Esophagus squamous epithelium (tissue), 5 donors: ENCODE measurements at places on chromosomes 4 and X.

DNA sequence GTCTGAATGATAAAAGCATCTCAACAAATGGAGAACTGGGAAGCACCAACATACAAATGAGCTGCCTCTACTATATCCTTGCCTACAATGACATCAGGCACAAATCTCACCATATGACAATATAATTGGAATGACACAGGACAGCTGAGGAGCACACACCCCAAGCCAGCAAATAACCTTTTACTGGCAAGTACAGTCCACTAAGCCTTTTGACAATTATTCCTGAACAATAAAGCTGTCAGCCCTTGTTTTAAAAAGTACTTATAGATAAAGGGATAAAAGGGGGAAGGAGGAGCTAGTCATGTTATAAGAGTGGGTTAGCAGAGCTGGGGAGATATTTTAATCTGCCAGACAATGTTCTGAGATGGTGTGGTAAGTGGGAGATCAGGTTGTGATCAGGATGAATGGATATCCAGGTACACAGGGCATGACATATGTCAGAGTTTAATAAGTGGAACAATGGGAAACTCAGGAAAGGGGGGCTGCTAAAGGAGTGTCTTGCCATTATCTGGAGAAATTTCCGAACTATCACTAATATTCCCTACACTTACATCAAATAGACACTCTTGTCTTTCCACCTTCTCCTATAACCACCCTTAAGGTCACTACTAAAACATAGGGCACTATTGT, 127.6 kb downstream of the GPC3 start:
- no peak for DNase-seq

- DNase-seq: no peak
These were observed 1.5 kb downstream of the STARD8 start for GRCh38 chrX:68648960-68649359.

GRCh38 chrX:153353416-153353815, 19.5 kb downstream of the ZNF275 start:
- DNase-seq: no peak

- no peak for DNase-seq
These were observed 136.6 kb downstream of the STAG2 start for GRCh38 chrX:124098089-124098488.

GRCh38 chrX:119999087-119999634, 55.6 kb upstream of the NKAP start:
- DNase-seq: no peak

DNA sequence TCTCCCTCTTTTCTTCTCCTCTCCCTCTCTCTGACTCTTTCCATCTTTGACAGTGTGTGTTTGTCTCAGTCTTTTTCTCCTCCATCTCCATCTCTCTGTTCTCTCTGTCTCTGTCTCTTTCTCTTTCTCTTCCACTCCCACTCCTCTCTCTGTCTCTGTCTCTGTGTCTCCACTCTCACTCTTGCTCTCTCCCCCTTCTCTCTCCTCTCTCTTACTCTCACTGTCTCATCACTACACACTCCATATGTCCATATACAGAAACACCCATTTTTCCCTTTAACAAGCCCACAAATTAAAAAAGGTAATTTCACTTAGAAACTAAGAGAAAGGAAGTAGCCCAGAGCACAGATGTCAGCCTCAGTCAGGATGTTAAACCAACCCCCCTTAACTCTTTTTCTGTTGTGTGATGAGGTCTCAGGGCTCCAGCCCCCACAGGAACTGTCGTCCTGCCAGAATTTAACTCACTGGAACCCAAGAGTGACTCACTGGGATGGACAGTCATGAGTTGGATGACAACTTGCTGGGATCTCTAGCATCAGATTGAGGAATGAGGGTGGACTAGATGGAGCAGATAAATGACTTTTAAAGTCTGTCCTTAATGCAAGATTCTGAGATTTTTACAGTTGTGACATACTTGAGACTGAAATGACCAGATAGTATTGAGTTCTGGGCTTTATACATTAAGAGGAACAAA, 27.5 kb downstream of the OTUD6A start:
- no peak for DNase-seq

- DNase-seq: no peak
These were observed 330.5 kb downstream of the HNRNPD start for GRCh38 chr4:82043081-82043808.

DNA sequence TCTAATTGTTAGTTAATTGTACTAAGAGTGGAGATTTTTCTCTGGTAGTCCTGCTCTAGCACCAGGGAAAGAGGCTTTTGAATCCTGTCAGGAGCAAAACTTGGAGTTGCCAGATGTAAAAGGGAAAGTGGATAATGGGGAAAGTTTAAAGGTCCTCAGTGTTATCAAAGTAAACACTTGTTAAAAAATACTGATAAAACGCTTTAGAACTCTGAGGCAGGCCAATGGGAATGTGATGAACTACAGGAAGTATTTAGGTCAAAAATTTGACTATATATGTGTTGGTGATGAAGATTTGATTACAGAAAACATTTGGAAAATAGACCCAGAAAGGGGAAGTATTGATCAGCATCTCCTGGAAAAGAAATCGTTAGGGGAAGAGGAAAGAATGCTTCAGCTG, 32.8 kb downstream of the SERPINA7 start:
- DNase-seq: no peak

GRCh38 chrX:21840193-21840545, 752 bp downstream of the MBTPS2 start:
- DNase-seq: no peak

- no peak for DNase-seq
These were observed 69.9 kb upstream of the TNIP3 start for GRCh38 chr4:121233982-121234381.

DNA sequence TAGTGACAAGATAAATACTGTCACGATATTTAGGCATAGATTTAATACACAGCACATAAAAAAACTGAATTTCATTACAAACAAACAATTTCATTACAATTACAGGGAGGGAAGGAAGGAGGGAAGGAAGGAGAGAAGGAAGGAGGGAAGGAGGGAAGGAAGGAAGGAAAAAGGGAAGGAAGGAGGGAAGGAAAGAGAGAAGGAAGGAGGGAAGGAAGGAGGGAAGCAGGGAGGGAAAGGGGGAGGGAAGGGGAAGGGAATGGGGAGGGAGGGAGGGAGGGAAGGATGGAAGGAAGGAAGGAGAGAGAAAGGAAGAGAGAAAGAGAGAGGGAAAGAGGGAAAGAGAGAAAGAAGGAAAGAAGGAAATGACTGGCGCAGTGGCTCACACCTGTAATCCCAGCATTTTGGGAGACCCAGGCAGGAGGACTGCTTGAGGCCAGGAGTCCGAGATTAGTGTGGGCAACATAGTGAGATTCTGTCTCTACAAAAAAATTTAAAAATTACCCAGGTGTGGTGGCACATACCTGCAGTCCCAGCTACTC, 64.6 kb downstream of the FBXW7 start:
- no peak for DNase-seq

GRCh38 chr4:119286377-119287002, 35.4 kb downstream of the FABP2 start:
- no peak for DNase-seq

GRCh38 chrX:143853488-143853887, 30.4 kb upstream of the UBE2NL start:
- DNase-seq: no peak

GRCh38 chr4:26023203-26023972, 109.4 kb downstream of the SMIM20 start:
- no peak for DNase-seq

- no peak for DNase-seq
These were observed 19.2 kb upstream of the SLC6A14 start for GRCh38 chrX:116417214-116417613.

- DNase-seq: no peak
These were observed 113.7 kb downstream of the CHRNA9 start for GRCh38 chr4:40448875-40449274.

- DNase-seq: no peak
These were observed 35.9 kb downstream of the GUCY1B1 start for GRCh38 chr4:155794589-155795236.

GRCh38 chr4:183657564-183657963, 1.4 kb downstream of the RWDD4 start:
- no peak for DNase-seq
